ENCODE measurements at places on chromosomes 5 and 9. TPM values are rescaled to one million over a fixed set of nuclear protein-coding genes. Genes with fewer than 3 reads are reported as not detected.

The WNK2 gene
- 0.43 TPM for total RNA-seq

The DRD1 gene
- total RNA-seq, result not detected

The MYMK gene
- not detected for total RNA-seq

The ANKRD34B gene
- not detected for total RNA-seq

The PCDH12 gene
- total RNA-seq, result 1.5 TPM

The IL33 gene
- 34.1 TPM for total RNA-seq

The LHX3 gene
- total RNA-seq, result not detected

The PLPPR1 gene
- 1.9 TPM for total RNA-seq

The EQTN gene
- not detected for total RNA-seq

The ZNF300 gene
- 0.87 TPM for total RNA-seq

The ST8SIA4 gene
- 1.7 TPM for total RNA-seq

The CDC42SE2 gene
- 16.7 TPM for total RNA-seq

The SYNPO gene
- 35.6 TPM for total RNA-seq

The CCL28 gene
- 1.4 TPM for total RNA-seq

The DNM1 gene
- total RNA-seq, result 3.1 TPM

The AQP3 gene
- 144 TPM for total RNA-seq

The MARVELD2 gene
- 27.0 TPM for total RNA-seq

The HSDL2 gene
- 82.5 TPM for total RNA-seq

The ATG10 gene
- 2.9 TPM for total RNA-seq

DNA sequence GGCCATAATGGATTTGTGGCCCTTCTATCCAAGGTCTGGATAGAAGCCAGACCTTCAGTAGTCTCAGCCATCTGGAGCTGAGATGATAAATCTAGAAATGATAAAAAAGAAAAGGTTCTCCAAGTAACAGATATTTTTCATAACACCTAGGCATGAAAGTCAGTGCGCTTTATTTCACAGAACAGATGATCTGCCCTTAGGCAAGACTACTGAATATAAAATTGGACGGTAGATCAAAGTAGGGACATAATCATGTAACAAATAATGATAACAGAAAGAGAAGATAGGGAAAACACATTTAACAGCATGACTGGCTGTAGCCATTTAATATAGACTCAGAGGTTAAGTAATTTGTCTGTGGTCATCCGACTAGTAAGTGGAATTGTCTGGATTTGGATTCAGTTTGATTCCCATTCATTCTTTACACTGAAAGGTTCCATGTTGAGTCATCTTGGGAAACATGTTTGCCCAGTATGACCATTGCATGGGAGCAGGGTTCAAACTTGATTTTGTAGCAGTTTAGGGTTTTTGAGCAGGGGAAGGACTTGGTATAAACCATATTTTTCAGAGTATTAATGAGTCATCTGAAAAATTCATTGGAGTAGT is 4.1 kb upstream of the CAVIN4 start:
- no peak for DNase-seq

GRCh38 chr9:131214286-131214856 is 61.9 kb downstream of the FAM78A start:
- DNase-seq, result no peak

- no peak for DNase-seq
These were observed 190.1 kb downstream of the CWC27 start for GRCh38 chr5:64958757-64959391.

DNA sequence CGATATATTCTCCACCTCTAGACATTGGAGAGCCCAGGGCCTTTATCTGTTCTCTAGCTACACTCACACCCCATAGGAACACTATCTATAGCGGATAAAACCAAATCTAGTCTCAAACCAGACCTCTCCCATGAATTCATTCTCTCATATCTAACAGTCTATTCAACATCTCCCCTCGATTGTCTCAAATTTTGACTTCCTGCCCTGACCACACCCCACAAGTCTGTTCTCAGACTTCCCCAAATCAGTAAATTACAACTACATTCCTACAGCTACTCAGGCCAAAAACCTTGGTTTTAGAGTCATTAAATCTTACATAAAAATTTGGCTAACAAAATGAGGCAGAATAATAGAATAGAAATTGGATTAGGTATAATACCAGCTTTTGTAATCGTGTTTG is 12.5 kb upstream of the SLC1A3 start:
- no peak for DNase-seq

DNA sequence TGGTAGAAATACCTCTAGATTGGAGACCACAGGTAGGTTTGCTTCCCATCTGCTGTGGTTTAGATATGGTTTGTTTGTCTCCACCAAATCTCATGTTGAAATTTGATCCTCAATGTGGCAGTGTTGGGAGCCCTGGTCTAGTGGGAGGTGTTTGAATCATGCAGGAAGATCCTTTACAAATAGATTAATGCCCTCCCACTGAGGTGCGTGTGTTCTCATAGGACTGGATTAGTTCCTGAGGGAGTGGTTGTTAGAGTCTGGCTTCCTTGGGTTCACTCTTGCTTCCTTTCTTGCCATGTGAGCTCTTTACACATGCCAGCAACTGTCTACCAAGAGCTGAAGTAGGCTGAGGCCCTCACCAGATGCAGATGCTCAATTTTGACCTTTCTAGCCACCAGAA is 391.1 kb upstream of the GRIA1 start:
- no peak for DNase-seq

GRCh38 chr5:115465431-115465830 is 79.1 kb downstream of the FEM1C start:
- DNase-seq, result no peak

DNA sequence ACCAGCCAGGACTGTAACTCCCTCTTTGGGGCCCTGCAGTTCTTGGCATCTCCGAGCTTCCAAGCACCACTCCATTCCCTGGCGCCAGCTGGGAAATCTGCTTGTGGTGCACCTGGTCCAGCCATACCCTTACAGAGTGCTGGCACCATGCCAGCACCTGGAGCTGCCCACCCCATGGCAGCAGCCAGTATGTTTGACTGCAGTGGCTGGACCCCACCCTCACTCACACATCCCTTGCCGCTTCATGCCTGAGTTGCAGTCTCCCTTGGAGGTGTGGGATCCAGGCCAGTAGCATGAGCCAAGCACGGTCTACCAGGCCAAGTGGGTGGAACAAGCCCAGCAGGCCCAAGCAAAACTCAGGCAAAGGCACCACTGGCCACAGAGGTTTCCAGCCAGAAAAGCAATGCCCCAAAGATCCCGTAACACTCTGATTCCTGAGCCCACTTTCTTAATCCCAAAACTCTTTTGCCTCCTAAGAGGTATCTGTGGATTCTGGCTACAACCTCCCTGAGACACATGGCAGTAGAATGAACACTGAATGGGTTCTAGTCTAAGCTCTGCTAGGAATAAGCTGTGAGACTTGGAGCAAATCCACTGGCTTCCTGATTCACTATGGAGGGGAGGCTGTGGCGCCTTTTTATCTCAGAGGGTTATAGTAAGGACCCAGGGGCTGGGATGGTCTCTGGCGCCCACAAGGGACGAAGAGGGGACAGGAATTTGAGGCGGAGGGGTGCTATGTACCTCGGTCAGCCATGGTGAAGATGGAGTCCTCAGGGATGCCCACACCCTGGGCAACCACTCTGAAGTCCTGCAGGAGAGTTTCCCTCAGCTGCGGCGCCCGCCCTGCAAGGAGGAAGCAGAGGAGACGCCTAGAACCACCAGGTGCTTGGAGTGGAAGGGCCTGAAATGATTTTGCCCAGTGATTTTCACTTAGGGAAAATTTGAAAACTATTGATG is 5.6 kb downstream of the AMBP start:
- peak; percentile 76 for DNase-seq

- no peak for DNase-seq
These were observed 64.6 kb downstream of the YTHDC2 start for GRCh38 chr5:113578091-113578490.

DNA sequence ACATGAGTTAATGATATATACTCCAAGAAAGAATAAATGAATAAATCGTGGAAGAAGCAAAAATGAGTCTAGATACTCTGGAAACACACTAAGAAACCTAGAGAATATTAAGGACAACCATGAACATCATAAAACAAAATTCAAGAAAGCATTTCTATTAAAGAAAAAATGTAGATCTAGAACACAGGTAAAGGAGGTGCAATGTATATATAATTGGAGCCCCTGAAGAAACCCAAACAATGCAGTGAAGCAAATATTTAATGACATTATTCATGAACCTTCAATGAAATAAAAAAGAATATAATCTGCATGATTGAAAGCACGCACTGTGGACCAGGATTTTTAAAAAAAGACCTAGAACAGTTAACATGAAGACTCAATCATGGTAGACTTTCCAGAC is 150.1 kb downstream of the ATPSCKMT start:
- no peak for DNase-seq

GRCh38 chr5:172315587-172316493 is 32.3 kb upstream of the UBTD2 start:
- no peak for DNase-seq

DNA sequence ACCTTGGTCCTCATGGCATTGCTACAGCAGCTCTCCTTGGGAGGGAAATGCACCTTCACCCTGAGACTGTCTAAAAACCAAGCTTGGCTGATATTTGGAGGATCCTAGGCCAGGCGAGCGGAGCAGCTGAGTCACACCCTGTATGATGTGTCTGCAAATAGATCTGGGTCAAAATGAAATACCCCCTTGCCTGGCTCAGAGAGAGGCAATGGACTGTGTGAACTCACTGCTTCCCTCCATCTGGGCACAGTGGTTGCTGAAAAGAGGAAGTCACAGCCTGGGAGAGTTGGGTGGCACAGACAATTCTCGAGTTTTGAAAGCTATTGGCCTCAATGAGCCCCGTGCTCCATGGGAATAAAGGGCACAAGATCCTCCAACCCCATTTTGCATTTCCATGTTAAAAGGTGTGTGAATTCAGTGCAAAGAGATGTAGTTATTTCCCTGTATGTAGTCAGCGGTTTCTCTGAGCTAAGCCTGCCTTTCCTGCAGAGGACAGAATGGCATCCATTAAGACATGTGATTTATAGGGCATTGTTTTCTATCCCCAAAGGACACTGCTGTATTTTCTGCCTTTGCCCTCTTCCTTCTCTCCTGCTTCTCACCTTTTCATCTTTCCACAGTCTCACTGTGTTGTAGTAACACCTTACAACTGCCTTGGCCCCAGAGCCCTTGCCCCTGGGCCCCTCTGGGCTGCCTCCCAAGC is 177.2 kb downstream of the GADD45G start:
- peak; percentile 31 for DNase-seq

GRCh38 chr9:93072383-93072795 is 13.9 kb downstream of the SUSD3 start:
- DNase-seq, result peak; percentile 83

GRCh38 chr5:138850865-138851435 is 24.2 kb downstream of the LRRTM2 start:
- no peak for DNase-seq

DNA sequence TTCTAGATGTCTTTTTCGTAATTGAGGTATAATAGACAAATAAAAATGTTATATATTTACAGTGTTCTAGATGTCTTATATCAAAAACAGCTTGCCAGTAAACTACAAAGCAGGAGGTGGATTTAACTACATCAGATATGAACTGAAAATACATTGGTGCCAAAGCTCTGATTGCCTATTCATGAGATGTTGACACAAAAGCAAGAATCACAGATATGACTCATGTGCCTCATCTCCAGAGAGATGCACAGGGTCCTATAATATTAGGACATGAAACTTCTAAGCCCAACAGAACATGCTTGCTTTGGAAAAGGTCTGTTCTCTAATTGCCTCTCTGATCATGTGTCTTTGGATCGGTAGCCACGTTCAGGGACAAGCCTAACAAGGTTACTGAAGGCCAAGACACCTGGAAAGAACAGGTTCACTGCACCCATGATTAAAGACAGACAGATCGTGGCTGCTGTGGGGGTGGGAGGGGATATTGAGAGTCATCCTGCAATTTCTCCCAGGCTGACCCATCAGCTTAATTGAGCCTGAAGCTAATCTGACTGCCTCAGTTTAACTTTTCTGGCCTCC is 16.8 kb downstream of the ABCA1 start:
- no peak for DNase-seq

DNA sequence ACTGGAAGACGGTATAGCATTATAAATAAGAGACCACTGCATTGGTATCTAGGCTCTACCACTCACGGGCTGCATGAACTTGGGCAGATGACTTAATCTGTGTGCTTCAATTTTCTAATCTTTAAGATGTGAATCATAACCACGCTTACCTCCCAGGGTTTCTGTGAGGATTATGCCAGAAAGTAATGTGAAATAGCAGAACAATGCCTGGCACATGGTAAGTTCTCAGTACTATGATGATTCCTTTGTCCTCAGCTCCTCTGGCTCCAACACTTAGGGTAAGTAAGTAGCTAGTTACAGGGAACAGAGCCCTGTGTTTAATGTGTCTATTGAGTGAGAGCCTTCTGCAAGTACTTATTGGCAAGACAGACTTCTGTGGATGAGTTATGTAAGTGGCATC is 31.1 kb downstream of the POU4F3 start:
- DNase-seq, result no peak

- DNase-seq, result no peak
These were observed 79.3 kb upstream of the FBXW11 start for GRCh38 chr5:172085738-172086137.

DNA sequence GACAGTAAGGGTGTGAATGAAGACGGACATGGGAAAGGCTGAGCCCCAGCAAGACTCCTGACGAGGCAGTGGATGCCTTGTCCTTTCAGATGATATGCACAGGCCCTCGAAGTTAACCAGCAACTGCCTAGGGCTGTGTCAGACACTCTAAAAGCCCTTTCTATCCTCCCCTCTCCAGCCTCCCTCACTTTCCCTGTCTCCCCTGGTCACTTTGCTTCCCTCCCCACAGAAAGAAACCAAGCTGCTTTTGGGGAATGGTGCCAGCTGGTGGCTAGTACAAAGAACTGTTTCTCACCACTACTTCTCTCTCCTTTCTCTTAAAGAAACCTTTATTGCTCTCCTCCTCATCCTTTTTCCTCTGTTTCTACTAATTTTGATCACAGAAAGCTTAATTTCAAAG is 21.4 kb downstream of the LHFPL2 start:
- no peak for DNase-seq

DNA sequence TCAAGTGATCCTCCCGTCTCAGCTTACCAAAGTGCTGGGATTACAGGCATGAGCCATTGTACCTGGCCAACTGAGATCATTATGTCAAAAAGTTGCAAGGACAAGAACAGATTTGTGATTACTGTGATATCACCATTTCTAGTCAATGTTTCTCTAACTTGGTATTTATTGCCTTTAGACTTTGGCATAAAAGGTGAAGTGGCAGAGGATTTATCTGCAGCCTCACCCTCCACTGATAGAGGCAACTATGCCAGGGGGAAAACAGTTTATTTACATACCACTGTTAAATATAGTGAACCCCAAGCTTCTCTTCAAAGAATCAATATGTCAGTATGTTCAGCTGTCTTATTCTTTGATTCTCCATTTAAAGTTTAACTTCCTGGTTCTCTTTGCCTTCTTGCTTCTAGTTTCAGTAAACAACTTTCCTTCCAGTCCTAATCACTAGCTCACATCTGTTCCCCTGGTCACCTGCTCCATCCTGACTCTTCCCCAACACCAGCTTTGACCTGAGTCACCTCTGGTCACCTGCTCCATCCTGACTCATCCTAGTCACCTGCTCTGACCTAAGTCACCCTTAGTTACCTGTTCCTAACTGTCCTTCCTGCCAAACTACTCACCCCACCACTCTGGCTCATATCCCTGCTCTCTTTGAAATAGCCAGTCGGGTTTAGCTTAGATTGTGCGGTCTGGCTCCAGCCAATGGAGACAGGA is 29.9 kb downstream of the SEMA6A start:
- DNase-seq, result no peak
